ENCODE measurements at places on chromosomes 1 and 21.

GRCh38 chr21:40049031-40049930, 182.0 kb downstream of the PCP4 start:
- no peak for DNase-seq

DNA sequence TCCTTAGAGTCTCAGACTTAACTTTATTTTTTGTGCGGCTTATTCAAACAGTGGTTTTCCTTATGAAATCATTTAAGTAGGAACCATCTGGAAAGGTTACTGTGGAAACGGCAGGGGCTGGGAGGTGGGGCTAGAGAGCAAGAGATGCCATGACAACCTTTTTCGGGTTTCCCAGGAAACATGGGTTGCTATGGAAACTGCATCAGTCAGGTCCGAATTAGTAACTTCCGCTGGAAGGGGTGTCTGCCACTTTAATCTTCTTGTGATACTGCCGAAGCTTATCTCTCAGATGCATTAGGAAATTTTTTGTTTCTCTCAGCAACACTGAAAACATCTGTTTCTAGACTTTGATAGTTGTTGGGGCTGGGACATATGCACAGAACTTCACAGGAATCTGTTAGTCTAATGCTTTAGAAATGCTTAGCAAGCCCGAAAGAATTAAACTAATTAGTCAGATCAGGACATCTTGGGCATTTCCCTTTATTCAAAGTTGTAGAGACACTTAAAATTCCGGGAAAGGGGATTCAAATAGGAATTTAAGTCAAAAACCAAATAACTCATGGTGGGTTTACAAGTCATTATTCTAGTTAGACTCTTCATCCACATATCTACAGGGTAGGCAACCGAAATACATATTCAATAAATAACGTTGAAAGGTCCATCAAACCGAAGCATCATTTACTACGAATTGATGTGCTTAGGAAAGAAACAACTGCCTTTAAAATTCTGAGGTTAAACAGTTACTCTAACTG, 2.6 kb downstream of the KCNA3 start:
- peak; percentile 80 for DNase-seq

GRCh38 chr1:115655306-115655663, 13.5 kb downstream of the VANGL1 start:
- DNase-seq = no peak

GRCh38 chr1:195618287-195618686, 990.0 kb downstream of the KCNT2 start:
- DNase-seq = no peak

DNA sequence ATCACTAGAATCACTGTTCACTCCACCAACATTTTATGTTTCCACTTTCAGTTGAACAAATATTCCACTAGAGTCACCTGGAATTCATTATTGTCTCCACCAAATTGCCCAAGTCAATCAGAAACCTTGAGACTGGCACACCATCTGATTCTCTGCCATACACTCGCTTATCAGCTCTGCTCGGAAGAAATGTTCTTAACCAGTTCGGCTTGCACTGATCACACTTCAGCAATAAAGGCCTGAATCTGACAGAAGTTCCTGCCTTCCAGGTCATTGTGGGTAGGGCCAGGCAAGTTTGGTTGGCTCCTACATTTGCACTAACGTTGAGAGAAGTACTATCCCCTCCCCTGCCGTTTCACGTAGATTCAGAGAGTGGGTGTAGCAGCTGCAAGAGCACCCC, 10.0 kb downstream of the TPM3 start:
- DNase-seq = no peak

DNA sequence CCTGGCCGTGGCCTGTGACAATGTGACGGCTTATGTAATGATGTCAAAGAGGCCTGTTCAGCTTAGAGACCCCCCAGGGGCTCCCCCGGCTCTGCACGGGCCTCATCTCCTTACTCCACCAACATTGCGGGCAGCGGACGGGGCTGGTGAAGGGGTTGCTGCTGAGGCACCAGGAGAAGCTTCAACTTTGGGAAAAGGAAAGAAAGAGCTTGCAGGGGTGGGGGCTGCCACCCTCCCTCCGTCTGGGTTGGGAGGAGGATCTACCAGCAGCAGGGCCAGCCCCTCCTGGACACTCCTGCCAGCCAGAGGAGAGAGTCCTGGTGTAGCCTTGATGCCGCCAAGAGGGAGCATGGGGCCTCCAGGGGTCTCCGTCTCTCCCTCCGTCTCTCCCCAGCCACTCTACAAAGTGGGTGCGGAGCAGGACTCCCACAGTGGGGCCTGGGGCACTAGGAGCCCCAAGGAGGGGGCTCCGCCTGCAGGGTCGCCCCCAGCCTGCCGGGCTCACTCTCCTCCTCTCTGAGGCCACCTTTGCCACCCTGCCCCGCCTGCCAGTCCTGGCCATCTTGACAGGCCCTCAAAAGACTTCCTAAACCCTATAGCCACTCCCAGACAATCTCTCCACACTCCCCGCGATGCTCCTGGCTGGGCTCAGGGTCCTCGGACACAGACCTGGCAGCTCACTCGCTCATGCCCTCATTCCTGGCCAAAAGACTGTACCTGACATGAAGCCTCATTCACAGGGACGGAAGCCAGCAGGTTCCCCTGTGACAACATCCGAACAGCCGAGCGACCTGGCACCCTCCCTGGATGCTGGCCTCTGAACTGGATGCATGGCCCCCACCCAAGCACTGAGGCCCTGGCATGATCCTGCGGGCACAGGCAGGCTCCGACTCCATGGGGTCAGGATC, 130.4 kb upstream of the ARHGEF16 start:
- no peak for DNase-seq
